ENCODE measurements at places on chromosomes 1 and 21.

DNA sequence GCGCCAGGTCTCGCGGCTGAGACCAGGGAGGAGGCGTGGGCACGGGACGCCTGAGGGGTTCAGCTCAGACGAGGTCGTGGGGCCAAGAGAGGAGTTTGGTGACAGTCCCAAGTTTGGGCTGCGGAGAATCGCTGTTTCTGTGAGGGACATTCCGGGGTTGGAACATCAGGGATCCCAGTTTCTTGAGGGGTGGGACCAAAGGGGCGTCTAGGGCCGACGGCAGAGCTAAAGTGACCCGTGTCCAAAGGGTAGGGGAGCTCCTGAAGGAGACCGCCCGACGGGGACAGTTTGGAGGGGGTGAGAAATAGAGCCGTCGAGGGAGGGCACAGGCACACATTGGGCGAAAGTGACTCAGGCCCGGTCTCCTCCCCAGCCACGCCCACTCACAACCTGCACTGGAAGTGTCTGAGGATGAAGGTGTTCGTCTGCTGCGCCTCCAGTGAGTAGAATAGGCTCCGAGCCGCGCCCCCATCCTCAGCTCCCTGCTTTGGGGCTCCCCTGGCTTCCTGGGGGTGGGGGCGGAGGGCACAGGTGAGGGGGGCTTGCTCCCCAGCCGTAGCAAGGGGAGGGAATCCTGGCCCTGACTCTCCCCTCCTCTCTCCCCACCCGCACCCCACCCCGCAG is 7.0 kb downstream of the EFNA3 start:
- DNase-seq = no peak

DNA sequence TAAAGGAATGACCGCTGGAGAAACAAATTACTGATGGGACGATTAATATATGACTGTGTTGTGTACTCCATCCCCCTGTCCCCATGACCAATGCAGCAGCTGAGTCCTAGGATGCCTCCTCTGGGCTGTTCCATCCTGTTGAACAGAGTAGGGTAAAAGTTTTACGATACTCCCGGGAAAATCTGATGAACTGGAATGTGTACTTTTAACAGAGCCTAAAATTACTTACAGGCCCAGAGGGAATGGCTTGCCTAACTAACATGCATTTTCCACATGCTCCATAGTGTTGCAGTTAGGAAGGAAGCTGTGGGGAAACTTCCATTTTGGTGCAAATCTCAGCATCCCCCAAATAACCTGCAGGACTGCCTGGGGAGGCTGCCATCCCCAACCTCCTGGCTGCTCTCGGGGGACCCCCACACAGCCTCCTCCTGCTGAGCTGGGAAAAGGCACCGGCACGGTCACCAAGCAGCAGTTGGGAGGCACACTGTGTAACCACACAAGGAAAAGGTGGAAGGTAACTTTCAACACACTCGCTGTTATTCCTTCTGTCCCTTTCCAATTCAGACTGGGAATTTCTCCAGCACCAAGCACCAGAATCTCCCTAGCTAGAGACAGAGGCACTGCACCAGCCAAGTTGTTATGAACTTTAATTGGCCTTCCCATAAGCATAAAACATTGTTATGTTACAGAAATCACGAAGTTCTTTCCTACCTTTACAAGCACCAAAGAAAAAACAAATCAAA is 97.2 kb downstream of the BCAR3 start:
- DNase-seq = no peak

DNA sequence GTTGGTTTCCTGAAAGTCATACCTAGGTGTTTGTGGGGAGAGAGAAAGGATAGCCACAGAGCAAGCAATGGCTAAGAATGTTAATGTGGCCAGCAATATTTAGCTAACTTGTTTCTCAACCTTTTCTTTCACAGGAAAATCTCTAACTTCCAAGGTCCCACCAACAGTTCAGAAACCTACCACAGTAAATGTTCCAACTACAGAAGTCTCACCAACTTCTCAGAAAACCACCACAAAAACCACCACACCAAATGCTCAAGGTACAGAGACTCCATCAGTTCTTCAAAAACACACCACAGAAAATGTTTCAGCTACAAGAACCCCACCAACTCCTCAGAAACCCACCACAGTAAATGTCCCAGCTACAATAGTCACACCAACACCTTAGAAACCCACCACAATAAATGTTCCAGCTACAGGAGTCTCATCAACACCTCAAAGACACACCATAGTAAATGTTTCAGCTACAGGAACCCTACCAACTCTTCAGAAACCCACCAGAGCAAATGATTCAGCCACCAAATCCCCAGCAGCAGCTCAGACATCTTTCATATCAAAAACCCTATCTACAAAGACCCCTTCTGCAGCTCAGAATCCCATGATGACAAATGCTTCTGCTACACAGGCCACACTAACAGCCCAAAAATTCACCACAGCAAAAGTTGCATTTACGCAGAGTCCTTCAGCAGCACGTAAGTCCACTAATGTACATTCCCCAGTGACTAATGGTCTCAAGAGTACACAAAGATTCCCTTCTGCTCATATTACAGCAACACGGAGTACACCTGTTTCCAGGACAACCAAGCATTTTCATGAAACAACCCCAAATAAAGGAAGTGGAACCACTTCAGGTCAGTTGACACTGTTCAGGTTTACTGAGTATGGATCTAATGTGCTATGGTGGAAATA is 15.3 kb downstream of the CD55 start:
- no peak for DNase-seq

GRCh38 chr1:225299624-225300023 is 128.2 kb downstream of the LBR start:
- no peak for DNase-seq

DNA sequence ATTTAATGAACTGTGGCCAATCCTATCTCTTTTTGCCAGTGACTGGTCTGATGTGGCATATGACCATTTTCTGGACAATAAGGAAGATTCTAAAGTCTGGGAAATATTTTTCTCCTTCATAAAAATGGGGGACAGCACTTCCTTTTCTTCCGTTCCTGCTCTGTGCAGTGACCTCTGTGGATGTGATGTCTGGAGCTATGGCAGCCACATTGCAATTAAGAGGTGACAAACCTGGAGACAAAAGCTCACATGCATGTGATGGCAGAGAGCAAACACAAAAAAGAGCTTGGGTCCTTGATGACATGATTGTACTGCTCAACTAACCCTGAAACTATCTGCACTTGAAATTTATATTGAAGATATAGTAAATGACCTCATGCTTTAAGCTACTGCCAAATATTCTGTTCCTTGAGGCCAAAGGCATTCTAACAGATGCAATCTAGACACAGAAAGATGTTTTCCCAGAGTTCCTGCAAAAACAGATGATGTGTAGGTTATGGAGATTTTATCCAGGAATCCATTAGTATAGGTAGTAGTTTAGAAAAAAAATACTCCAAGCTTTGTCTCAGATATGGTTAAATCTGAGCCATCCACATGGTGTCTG is 2.2 kb upstream of the MAGI3 start:
- no peak for DNase-seq

DNA sequence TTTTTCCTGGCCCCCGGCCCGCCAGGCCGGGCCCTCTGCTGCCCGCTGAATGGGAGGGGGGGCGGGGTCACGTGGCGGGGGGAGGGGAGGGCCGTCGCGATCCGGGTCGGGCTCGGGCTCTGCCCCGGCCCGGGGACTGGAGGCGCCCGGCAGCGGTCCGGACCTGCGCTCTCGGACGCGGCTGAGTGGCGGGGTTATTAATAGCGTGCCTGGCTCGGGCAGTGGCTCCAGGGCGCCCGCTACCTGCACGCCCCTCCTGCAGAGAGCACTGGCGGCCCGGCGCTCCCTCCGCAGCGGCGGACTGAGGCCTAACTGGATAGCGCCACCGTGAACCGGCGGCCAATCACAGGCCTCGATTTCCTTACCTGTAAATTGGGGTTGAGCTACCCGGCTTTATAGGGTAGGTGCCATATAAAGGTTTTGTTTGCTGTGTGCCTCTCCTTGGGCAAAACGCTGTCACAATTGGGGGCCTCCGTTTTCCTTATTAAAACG is 28.1 kb downstream of the AHDC1 start:
- DNase-seq = no peak

DNA sequence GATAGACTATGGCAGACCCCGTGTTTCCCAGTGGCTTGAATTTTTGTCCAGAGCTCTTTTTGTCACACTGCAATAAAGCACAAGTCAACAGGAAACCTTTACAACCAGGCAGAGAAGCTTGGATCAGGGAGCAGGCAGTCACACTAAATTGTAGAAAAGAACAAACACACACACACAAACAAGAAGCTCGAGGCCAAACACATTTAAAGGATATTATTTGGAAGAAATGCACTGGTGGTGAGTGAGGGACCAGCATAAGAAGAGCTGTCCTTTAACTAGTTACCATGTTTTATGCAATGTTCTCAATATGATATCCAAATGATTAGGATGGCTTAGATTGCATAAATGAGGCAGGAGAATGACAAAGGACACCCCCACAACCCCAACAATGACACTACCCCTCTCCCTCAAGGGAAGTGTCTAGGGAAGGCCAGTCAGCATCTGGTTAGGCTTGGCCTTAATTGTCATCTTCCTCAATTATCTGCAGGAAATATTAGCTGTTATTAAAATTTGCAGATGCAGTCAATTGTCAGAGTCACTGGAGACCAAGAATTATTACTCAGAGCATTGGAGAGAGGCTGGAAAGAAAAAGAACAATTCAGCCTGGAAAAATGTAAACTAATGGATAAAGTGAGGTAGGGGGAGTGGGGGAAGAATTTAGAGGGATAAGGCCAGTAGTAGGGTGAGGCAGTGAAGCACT is 35.3 kb downstream of the DDR2 start:
- DNase-seq = no peak

- no peak for DNase-seq
Measured at GRCh38 chr1:156754219-156754618, 2.7 kb upstream of the HDGF start.

- no peak for DNase-seq
Measured at GRCh38 chr1:32199717-32200072, 700 bp upstream of the CCDC28B start.

- DNase-seq = no peak
Measured at GRCh38 chr1:145871994-145872924, 13.4 kb upstream of the PIAS3 start.

- DNase-seq = no peak
Measured at GRCh38 chr1:183810121-183810520, 5.2 kb downstream of the RGL1 start.

- DNase-seq = no peak
Measured at GRCh38 chr1:182301467-182302198, 90.0 kb downstream of the GLUL start.

DNA sequence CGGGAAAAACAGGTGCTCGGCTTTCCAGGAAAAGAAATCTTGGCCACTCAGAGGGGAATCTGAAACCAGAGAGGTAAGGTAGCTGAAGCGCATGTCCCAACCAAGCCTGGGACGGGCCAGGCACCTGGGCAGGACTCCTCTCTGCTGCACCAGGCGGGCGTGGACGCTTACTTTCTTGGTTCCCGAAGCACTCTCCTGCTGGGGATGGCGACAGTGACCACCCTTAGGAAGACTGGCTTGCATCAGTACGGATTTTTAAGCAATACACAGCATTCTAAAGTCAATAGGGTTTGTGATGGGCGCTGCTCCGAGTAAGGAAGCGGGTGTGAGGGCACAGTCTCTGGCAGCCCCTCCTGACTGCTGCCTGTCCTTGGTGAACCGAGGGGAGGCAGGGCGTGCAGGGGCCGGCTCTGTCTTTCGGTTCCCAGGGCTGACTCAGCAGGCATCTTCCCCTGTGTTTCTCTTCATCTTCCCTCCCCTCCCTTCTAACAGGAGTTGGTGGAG is 74.9 kb upstream of the ANGPTL1 start:
- no peak for DNase-seq

DNA sequence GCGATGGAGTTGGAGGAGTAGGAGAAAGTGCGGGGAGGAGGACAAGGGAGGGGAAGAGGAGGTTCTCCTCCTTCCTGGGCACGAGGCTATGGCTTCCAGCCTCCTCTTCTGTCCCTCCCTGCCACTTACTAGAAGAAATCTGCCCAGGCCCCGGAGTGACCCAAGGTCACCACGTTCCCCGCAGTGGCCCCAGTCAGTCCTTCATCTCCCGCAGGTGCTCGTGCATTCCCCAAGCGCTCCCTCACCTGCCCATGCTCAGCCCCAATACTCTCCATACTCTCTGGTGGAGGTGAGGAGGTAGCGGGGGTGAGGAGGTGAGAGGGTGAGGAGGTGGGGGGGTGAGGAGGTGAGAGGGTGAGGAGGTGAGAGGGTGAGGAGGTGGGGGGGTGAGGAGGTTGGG is 85.4 kb downstream of the CCDC185 start:
- DNase-seq = no peak

GRCh38 chr1:246064891-246065290 is 442.2 kb downstream of the SMYD3 start:
- DNase-seq = no peak

GRCh38 chr1:172761581-172762486 is 102.9 kb downstream of the FASLG start:
- DNase-seq = no peak

GRCh38 chr1:9388335-9389180 is 95.9 kb downstream of the SPSB1 start:
- DNase-seq = no peak

- no peak for DNase-seq
Measured at GRCh38 chr1:228226956-228227791, 19.3 kb downstream of the OBSCN start.

GRCh38 chr1:10340930-10341590 is 57.8 kb upstream of the PGD start:
- no peak for DNase-seq

GRCh38 chr1:30402031-30402430 is 321.4 kb downstream of the MATN1 start:
- no peak for DNase-seq

- no peak for DNase-seq
Measured at GRCh38 chr1:7555391-7556185, 215.5 kb upstream of the VAMP3 start.

DNA sequence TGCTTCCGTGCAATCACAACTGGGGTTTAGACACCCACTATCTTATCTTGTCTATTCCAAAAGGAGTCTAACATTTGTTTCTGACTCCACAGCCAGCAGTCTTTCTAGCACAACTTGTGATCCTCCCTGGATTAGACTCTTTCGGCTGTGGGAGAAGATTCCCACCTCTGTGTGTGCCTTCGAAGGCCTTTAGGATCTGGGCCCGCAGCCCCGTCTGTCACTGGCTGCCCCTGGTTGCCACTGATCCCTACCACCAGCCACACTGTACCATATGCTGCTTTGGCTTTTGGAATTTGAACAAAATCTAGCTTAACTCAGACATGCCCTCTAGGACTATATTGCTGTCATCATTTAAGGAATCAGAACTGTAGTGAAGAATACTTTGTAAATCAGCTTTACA is 18.0 kb downstream of the NTPCR start:
- DNase-seq = no peak

GRCh38 chr1:152182944-152183361 is 23.9 kb upstream of the RPTN start:
- DNase-seq = no peak

GRCh38 chr1:3865606-3866160 is 8.4 kb downstream of the DFFB start:
- no peak for DNase-seq
